ENCODE measurements at places on chromosomes 5 and 9. TPM values are rescaled to one million over a fixed set of nuclear protein-coding genes. Genes with fewer than 3 reads are reported as not detected.

- DNase-seq: no peak
Observed at GRCh38 chr5:87340716-87341115, 72.0 kb downstream of the CCNH start.

GRCh38 chr9:35102465-35102768, 514 bp downstream of the STOML2 start:
- DNase-seq: no peak

The P4HA2 gene
- polyA plus RNA-seq: 60.9 TPM

DNA sequence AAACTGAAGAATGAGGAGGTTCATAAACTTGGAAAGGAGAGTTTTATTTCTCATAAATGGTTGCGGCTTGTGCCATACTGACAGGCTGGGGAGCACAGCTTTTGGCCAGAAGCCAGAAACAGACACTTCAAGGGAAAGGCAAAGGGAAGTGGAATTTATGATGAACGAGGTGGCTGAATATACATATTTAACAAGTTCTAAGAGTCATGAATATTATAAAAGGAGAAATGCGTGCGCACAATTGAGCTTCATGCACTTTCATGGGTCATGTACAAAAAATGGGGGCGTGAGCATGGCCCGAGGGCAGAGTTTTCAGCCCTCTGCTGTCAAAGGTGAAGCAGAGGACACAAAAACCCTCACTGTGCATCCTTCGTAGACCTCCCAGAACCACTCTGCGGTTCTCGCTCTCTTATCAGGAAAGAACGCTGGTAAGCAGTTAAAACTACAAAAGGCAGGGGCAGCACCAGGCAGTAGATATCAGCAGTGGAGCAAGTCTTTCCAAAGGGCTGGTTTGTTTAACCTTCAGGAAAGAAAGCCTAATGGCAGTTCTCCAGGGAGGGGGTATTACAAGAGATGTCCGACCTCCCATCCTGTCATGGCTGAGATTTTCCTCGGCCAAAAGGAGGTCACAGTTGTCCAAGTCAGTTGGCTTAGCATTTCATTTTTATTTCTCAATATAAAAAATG, 29.0 kb downstream of the AUH start:
- no peak for DNase-seq

The NDUFS6 gene
- 53.0 TPM for polyA plus RNA-seq

The CCL28 gene
- 0.20 TPM for polyA plus RNA-seq

The TAL2 gene
- 21.5 TPM for polyA plus RNA-seq

DNA sequence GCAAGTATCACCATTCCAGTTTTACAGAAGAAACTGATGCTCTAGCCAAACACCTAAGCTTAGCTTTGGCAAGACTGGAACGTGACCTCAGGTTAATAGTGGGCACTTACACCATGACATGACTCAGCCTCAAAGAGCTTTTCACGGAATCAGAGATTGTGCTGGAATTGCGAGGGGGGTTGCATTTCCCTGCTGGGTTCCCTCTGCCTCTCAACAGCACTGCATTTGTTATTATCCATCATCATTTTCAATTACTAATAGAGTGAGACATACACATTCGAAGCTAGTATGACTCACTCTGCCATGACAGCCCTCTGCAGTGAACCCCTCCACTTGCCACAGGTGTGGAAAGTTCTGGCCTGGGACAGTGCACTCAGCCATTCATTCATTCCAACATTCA, 8.0 kb downstream of the SPOCK1 start:
- DNase-seq: no peak
